ENCODE measurements at places on chromosomes 6 and 20. TPM values are rescaled to one million over a fixed set of nuclear protein-coding genes. Genes with fewer than 3 reads are reported as not detected.

Gene NHLRC1
- total RNA-seq: 0.92 TPM

- no peak overlapping the region for H3K27ac ChIP-seq
- peaks cover 11% of the 10 kb centered on the region for H3K4me1 ChIP-seq
- no peak for DNase-seq
- H3K4me3 ChIP-seq: no peak overlapping the region
- peaks cover 54% of the 10 kb centered on the region for H3K27me3 ChIP-seq
- no peaks in the 10 kb centered on the region for H3K36me3 ChIP-seq
Measured at GRCh38 chr20:60051911-60052310, 93.7 kb downstream of the CDH26 start.

DNA sequence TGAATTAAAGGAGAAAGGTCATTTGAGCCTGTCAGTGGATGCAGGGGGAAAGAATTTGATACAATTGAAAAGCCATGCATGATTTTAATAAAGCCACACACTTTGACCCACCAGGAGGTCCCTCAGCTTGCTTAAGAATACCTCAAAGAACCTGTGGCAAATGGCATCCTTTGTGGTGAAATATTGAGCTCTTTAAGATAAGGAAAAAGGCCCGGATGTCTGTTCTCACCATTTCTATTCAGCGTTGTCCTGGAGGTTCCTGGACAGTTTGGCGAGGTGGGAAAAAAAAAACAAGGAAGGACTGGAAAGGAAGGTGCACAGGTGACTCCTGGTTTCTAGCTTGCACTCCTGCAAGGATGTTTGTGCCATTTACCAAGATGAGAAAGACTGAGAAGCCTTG lies 91.0 kb downstream of the TOX2 start:
- H3K27ac ChIP-seq: no peak overlapping the region
- no peak overlapping the region for H3K4me3 ChIP-seq
- peaks cover 7% of the 10 kb centered on the region for H3K4me1 ChIP-seq
- H3K36me3 ChIP-seq: no peaks in the 10 kb centered on the region

DNA sequence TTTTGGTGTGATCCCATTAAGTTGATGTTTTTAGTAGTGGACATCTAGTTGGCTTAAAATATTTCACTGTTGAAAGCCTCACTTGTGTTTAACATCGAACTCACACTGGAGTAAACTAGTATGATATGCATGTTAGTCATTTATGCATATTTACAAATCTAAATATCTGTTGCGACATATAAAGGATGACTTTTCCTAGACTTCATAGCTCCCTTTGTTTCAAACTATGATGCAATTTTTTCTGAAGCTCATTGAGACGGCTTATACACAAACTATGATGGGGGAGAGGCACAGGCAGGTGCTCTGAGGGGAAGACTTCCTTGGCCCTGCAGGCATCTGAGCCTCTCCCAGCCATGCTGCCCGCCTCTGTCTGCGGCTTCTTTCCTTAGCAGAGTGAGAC lies 11.8 kb upstream of the FOXC1 start:
- no peaks in the 10 kb centered on the region for H3K36me3 ChIP-seq
- peaks cover 18% of the 10 kb centered on the region for H3K27me3 ChIP-seq
- H3K27ac ChIP-seq: peak overlapping the region; percentile 8
- H3K4me1 ChIP-seq: peaks cover 21% of the 10 kb centered on the region

GRCh38 chr20:39268981-39269461 lies 306.9 kb downstream of the DHX35 start:
- no peak overlapping the region for H3K4me3 ChIP-seq
- peaks cover 79% of the 10 kb centered on the region for H3K27me3 ChIP-seq
- peak; percentile 82 for DNase-seq
- no peaks in the 10 kb centered on the region for H3K36me3 ChIP-seq
- H3K4me1 ChIP-seq: no peaks in the 10 kb centered on the region
- H3K27ac ChIP-seq: no peak overlapping the region

Gene NUDT3
- total RNA-seq: 48.4 TPM

DNA sequence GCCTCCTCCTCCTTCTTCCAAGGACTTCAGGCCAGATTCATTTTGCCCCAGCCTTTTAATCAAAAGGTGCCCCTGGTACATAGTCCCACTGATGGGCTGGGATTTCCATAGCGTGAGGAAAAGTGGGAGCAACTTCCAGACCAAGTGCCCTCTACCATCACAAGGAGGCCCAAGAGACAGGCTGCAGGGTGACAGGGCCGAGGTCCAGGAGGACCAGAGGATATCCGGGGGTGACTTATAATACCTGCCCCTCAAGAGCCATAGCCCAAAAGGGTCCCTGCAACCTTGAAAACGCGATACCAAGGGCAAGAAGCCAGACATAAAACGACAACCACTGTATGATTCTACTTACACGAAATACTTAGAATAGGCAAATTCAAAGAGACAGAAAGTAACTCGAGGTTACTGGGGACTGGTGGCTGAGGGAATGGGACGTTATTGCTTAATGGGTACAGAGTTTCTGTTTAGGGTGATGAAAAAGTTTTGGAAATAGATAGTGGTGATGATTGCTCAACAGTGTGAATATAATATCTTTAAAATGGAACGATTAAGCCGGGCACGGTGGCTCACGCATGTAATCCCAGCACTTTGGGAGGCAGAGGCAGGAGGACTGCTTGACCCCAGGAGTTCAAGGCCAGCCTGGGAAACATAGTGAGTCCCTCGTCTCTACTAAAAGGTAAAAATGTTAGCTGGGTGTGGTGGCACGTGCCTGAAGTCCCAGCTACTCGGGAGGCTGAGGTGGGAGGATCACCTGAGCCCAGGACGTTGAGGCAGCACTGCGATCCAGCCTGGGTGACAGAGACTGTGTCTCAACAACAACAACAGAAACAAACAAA lies 71.9 kb downstream of the NOL4L start:
- peaks cover 10% of the 10 kb centered on the region for H3K4me1 ChIP-seq
- no peak for DNase-seq
- H3K27me3 ChIP-seq: peaks cover 91% of the 10 kb centered on the region
- H3K36me3 ChIP-seq: no peaks in the 10 kb centered on the region
- no peak overlapping the region for H3K27ac ChIP-seq

Gene CNR1
- total RNA-seq: 0.31 TPM
